ENCODE measurements at places on chromosomes 16 and 17.
A peak's percentile ranks its signal among the peaks of the same experiment; 100 is the strongest.

DNA sequence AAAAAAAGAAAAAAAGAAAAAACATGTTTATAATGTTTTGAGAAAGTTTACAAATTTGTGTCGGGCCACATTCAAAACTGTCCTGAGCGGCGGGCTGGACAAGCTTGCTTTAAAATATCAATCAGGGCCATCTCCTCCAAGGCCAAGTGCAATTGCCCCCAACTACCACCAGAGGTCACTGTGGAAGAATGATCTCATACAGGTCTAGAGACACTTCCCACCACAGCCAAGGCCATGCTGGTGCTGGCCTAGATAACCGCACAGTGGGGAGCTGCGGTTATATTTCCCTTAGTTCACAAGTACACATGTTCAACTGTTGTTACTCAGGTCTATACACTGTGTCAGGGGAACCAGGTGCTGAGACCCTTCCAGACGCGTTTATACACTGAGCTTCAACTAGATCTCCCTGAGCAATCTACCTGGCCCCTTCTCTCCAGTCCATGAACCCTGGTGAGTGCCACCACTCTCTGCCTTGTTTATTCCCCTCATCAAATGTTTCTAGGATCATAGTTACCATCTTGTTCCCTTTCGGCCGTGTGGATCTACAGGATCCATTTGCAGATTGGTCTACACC, 83.8 kb upstream of the CCL2 start:
- DNase-seq, result peak; percentile 68

GRCh38 chr16:21611198-21611555, 11.8 kb downstream of the METTL9 start:
- no peak for DNase-seq

- peak; percentile 75 for DNase-seq
These were observed 6.9 kb downstream of the CAMKK1 start for GRCh38 chr17:3885970-3886369.

DNA sequence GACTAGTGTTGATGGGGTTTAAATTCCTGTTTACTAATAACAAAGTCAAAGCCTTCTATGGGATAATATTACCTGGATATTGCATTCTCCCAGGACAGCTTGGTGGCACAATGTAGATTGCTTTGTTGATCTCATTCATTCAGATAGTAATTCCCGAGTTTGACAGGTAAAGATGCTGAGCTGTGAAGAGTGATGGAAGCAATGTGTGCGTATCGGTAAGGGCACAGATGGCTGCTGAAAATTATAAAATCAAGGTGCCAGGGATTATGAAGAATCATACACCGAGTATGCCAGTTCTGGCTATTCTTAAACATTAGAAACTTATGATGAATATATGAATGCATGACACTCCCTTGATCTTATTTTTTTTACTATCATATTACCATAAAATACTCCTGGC, 100.6 kb upstream of the CNTNAP4 start:
- no peak for DNase-seq

DNA sequence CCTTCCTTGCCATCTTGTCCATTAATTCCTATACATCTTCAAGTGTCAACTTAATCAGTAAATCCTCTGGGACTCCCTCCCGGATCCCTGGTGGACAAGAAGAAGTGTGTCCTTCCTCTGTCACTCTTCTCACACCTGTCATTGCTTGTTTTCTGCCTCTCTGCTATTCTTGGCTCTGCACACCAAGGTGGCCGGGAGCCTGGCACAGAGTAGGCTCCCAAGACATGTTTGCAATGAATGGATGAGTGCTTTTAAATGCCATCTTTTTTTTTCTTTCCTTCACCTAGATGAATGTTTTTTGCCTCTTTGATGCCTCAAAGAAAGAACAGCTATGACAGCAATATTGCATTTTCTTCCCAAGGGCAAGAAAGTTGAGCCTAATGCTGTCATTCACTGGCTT, 58.0 kb upstream of the CLEC18A start:
- DNase-seq, result no peak

GRCh38 chr16:12988071-12988470, 86.7 kb downstream of the SHISA9 start:
- no peak for DNase-seq

- DNase-seq, result no peak
These were observed 16.1 kb upstream of the GFAP start for GRCh38 chr17:44931376-44931775.

DNA sequence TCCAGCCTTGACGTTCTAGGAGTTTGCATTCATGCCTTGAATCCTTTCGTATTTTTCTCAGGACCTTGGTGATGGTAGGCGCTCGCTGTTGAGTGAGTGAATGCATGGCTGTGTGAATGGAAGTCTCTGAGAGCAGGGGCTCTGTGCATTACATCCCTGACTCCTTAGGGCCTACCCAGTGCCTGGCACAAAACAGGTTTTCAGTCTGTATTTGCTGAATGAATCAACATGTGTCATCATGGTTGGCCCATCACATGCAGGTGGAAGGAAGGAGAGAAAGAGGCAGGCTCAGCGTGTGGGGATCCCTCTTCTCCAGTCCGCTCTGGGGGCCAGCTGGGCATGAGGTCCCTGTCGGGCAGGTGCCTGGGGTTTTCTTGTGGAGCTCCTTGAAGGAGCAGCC, 8.7 kb downstream of the RAP1GAP2 start:
- no peak for DNase-seq

DNA sequence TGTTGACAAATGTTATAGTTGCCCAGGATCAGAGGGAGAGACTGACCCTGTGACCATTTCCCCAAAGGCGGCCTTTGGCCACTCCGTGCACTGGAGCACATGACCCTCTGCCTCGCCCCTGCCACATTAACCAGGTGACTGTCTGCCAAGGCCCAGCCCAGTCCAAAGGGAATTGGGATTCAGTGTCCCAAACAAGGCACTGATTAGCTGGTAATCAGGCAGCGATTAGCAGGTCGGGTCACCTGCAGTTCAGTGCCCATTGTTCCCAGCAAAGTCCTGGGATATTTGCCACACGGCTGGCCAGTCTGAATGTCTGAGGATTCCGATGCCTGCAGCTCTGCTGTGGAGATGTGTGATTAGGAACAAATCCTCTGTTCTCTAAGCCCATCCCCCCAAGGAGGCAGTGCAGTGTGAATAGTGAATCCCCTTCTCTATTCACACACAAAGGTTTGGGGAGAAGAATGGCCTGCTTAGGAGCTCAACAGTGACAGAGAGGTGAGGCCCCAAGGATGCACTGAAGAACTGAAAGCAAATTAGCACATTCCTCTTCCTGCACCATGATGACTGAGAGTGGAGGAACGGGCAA, 123.1 kb upstream of the MAF start:
- no peak for DNase-seq

DNA sequence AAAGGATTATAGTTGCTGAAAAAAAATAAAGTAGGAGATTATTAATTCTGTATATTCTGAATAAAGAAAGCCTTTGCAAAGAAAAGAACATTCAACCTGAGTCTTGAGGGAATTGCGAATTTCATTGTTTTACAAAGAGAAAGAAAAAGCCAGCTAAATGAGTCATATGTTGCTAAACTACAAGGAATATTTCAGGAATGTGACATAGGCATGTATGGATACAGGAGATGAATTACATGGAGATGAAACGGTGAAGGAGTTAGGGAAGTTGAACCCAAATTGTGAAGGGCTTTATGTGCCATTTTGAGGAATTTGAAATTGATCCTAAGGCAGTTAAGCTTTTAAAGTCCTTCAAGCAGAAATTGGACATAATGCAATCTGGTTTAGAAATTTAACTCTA, 177.3 kb upstream of the RBL2 start:
- peak; percentile 72 for DNase-seq

DNA sequence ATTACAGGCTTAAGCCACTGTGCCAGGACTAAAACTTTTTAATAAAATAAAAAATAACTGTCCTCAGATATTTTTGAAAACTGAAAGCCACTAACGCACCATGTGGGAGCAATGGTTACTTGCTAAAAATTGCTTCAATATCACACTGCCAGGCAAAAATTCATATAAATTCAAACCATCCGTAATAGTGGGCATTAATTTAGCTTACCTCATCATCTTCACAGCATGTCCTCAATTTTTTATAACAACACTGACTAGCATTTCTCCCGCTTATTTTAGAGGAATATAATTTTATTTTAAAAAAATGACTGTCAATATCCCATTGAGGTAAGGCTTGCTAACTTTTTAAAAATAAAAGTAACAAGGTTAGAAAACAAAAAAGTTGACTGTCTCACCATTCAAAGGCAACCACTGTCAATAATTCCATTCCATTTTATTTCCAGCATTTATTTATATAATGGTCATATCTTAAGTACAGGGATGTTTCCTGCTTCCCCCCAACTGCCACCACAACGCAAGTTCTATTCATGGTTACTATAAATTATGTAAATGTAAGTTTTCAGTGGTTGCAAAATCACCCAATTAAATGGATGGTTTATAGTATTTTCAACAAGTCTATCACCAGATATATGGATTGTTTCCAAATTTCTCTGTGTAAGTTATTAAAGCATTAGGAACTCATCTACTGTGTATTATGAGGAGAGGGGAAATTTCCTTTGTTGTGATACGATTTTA, 25.4 kb downstream of the GSPT1 start:
- no peak for DNase-seq

DNA sequence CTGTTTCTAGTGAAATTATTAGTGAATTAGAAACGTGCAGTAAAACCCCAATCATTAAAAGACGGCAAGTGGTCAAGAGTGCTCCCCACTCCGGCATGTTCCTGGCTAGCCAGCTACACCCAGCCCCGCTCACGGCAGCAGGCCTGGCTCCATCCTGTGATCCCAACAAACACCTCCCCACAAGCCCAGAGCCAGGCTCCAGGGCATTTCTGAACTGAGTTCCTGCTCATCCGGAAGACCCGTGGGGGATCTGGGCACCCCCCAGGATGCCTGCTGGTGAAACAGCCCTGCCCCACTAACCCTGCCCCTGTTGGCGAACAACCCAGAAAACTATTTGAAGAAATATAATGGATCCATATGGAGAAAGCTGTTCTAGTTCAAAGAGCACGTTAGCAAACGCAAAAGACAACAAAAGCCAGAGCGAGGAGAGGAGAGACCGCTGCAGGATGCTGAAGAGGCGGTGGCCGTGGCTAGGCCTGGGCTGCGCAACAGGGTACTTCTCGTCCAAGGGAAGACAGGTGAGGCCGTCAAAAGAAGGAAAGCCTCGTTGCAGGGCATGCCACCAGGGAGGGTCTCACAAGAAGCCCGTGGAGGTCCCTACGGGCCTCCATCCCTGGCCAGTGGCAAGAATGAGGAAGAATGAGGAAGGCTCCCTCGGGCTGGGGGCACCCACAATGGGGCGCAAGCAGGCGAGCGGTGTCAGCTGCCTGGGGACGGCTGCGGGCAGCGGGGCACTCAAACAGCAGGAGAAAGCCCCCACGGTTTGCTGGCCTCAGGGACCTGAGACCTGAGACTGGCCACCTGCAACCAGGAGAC, 19.2 kb downstream of the SLC16A3 start:
- DNase-seq, result no peak

DNA sequence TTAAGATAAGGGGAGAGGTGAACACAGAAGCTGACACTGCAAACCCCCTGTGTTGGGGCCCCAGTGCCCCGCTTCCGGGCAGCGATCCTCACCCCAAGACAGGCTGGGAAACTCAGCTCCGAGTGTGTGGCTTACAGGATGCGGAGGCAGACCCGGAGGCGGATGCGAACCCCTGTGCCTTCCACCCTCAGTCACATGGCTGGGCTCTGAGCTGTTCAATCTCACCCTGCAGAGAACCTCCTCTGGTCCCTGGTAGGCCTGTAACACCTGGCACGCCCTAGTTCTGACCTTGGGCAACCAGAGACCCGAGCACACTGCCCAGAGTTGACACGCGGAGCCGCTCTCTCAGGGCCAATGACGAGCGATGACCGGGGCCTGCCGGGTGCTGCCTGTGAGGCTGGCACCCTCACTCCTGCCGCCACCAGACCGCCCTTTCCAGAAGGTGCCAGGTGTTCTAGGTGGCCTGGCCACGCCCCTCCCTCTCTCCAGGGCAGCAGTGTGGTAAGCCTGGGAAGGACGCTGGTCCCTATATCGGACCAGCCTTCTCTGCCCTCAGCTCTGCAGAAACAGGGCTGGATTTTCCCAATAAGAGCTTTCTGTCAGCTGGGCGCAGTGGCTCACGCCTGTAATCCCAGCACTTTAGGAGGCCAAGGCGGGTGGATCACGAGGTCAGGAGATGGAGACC, 23.3 kb downstream of the MEAK7 start:
- DNase-seq, result no peak

DNA sequence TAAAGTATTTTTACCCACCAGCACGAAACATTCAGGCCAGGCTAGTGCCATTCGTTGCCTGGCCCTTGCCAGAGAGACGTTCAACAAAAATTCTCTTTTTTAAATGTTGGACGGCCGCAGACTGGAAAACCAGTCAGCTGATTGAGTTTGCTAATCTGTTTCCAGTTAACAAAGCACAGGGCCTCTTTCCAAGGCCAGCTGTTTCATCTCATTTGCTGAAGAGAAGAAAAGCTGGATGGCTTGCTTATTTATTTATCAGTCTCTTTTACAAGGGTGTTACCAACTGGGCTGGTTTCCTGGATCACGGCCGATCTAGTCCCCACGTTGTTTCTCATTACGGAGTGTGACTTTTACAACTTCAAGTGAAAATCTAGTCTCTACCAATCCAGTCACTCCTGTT, 418.7 kb upstream of the DYNLRB2 start:
- no peak for DNase-seq

- DNase-seq, result no peak
These were observed 126.0 kb downstream of the MGAT5B start for GRCh38 chr17:76994237-76994637.

- no peak for DNase-seq
These were observed 11.1 kb downstream of the CCDC57 start for GRCh38 chr17:82201498-82201910.

DNA sequence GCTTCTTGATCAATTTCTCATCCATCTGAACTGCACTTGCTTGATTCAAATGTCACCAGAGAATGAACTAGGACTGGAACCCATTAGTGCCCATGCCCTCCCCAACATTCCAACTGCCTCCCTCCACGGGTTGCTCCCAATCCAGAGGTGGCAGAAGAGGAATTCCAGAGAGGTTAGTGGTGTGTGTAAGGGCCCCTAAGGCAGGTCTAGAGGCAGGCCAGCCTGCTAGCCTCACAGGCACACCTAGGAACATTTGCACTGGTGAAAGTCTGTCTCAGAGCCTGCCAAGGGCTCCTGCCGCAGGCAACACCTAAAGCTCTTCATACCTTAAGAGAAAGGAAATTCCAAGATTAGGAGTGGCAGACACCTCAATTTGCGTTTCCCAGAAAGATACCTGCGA, 21.2 kb upstream of the CMTM4 start:
- DNase-seq, result peak; percentile 41

DNA sequence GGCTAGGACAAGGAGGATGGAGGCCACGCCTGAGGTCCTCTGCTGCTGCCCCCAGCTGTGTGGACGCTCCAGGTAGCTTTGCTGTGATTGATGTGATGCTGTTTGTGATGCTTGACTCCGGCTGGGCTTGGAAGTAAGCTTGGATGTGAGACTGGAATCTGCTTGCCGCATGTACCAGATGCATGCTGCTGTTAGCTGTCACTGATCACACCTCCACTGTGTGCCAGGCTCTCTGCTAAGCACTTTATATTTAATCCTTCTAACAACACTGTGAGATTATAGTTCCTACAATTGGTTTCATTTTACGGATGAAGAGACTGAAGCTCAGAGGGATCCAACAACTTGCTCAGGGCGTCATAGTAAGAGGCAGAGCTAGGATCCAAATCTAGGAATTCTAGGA, 23.5 kb downstream of the SNX29 start:
- DNase-seq, result no peak

Data from EL (cell line).